ENCODE measurements at places on chromosomes 12 and 14.

DNA sequence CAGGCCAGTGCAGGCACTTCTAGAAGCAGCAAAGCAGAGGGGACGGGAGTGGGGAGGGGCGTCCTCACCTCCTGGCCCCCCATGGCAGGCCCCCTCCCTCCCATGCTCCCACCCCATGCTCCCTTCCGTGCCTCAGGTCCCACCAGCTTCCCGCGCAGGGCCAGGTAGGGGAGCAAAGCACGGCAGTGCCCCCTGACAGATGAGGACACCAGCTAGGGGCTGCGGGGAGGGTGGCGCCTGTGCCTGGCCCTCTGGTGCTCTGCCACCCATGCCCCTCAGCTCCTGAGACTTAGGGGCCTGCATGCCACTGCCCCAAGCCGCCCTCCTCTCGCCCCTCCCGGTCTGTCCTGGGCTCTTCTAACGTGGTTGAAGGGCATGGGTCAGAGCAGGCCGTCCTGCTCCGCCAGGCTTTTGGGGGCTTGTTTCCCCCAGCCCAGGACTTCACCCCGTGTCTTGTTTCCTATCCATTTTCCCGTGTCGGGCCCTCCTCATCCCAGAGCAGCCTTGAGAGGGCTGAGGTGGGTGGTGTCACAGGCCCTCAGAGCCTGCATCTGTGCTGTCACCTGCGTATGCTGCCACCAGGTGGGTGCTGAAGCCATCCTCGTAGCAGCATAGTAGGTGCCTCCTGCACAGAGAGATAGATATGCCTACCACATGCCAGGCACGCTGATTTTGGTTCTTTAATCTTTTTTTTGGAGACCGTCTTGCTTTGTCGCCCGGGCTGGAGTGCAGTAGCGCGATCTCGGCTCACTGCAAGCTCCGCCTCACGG is 10.2 kb downstream of the TRMT61A start:
- no peak for DNase-seq

DNA sequence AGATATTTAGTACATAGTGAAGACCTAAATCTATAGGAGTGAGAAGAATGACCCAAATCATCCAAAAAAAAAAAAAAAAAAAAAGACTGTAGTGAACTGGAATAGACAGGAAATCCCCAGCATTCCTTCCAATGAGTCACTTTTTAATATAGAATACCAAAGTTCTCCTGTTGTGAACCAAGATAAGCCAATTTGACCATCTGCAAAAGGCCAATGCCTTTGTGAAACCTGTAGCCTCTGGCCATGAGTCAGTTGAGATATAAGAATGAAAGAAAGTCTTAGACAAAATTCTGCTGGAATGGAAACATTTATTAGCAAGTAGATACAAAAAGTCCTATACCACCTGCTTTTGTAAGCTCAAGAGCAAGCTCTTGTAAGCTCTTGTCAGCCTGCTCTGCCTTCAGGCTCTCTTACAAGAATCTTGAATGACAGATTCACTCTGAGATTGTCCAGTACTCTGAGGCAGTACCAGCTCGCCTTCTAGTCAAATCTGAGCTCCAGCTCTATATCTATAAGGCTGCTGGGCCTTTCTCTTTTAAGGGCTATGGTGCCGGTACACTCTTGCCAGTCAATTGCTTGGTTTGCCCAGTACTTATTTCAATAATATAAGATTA is 243.0 kb upstream of the TMTC1 start:
- DNase-seq = no peak

DNA sequence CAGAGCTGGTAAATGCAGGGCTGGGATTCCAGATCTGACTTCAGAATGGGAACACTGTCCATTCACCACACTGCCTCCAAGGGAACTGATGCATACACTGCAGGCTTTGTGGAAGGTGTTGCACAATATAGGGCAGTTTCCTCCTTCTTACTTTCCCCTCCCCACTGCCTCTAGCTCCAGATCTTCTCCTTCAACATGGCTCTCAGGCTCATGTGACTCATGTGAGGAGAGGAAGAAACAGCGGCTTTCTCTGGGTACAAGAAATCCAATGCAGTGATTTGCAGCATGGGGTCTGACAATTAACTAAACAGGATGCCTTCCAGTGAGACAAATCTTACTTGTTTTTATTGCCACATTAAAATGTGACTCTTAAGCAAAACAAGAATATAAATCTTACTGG is 447.6 kb upstream of the CCDC196 start:
- DNase-seq = no peak

- peak; percentile 23 for DNase-seq
Measured at GRCh38 chr14:101248840-101249675, 312.2 kb upstream of the DIO3 start.

DNA sequence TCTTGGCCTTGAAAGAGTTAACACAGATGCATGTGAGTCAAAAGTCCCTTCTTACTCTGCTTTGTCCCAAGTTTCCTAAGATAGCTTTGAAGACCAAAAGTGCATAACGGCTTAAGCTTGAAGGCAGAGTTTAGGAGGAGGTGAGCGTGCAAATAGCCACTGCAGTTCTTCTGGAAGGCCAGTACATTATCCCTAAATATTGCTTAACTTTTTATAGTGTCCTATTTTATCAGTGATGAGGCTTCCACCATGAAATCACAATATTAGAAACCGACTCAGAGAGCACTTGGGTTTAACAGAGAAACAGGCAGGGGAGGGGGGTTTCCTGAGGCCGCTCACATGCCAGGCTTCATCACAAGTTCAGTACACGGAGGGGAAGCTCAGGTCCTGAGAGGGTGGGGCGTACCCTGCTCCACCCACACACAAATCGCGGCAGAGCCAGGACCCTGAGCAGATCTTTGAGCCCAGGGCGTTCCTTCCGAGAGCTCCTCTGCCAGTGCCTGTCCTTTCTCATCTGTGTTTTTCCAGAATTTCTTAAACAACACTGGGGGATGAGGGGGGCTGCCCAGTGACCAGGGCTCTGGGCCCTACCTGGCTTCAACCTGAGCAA is 26.8 kb upstream of the BDKRB2 start:
- no peak for DNase-seq

DNA sequence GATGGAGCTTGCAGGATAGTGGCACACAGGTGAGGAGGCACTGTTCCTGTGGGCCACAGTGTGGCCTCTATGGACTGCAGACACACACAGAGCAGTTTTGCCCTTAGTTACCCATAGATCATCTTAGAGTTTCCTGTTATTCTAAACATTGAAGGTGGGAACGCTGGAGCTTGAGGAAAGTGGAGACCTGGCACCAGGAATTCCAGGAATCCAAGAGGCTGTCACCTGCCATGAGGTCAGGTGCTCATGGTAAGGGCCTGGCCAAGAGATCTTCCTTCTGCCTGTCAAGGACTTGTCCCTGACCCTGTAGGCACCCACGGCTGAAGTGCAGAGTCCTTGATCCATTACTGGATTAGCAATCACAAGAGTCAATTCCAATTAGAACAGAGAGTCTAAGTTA is 65.2 kb upstream of the ACTN1 start:
- DNase-seq = no peak

DNA sequence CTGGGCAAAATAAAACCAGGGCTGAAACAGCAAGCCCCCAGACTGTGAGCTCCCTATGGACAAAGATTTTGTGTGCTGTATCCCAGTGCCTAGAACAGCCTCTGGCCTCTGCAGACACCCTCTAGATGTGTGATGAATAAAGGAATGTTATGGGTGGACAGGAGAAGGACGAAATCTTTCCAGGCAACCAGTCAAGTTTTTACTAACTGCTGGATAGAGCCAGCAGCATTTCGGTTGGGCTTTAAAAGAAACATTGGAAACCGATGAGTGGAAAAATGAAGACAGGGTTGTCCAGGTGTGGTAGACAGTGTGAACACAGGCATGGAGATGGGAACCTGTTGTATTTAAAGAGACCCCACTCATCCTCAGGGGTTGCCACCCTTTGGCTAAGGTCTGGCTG is 4.0 kb downstream of the CHGA start:
- no peak for DNase-seq

DNA sequence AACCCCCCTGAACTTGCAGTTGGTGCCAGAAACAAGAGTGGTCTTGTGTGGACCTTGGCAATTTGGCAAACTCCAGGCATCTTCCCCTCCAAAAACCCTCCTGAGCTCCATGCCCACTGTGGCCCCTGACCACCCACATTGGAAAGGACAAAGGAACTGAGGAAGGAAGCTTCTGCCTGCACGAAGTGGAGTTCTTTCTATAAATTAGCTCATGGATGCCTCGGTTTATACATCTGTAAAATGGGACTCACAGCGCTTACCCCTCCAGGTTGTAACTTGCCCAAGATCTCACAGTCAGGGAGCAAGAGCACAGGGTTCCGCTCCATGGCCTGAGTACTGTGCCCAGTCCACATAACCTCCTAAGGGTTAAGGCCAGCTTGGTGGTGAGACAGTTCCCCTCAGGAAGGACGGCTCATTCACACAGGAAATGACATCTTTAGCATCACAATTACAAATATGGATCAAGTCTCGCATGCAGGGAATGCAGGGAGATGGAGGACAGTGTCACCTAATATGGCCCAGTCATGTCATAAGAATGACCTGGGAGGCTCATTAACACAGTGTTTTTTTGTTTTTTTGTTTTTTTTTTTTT is 66.6 kb downstream of the CLMN start:
- no peak for DNase-seq
